ENCODE measurements at places on chromosomes 3 and 15.
A peak's percentile ranks its signal among the peaks of the same experiment; 100 is the strongest.

DNA sequence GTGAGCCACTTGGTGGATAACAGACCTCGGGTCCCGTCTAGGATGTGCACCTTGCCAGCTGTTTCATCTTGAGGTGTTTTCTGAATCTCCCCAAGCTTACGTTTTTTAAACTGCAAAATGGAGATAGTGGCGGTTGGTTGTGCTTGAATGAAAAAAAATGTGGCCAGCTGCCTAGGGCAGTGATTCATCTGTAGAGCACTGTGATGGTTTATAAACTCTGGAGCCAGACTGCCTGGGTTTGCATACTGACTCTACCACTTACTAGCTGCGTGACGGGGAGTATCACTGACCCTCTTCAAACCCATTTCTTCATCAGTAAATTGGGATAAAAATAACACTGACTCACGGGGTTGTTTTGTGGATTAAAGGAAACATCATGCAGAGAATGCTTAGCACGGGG is 159.1 kb downstream of the CHL1 start:
- peak; percentile 28 for DNase-seq

DNA sequence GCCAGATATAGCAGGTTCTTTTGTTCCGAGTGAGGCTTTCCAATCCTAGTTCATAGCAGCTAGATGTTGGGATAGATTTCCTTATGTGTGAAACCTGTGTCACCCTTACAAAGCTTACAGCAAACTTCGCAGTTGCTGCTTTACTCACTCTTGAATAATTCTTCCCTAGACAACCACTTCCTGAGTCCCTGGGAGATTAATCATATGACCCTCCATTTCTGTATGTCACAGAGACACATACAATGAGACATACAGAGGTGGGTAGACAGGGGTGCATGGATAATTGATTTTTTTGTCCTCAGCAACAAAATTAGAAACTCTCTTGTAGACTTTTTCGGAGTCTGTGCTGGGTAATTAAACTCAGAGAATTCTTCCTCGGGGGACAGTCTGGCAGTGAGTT is 163.2 kb downstream of the NSUN3 start:
- DNase-seq: peak; percentile 73

DNA sequence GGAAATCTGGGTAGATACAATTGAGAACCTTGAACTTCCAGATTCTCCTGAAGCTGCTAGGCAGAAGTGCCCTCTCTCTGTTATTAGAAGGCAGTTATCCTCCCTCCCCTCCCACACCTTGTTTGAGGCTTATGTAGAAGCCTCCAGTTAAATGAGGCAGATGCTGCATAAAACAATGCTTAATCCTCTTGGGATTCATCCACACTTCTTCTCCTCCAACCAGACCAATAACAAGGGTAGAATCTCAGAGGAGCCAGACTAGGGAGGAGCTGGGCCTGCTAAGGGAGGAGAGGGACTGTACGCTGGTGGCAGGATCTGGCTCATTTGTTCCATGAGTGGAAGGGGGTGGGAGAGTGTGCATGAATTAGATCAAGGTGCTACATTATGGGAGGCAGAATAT is 88.3 kb upstream of the PRR23C start:
- no peak for DNase-seq

DNA sequence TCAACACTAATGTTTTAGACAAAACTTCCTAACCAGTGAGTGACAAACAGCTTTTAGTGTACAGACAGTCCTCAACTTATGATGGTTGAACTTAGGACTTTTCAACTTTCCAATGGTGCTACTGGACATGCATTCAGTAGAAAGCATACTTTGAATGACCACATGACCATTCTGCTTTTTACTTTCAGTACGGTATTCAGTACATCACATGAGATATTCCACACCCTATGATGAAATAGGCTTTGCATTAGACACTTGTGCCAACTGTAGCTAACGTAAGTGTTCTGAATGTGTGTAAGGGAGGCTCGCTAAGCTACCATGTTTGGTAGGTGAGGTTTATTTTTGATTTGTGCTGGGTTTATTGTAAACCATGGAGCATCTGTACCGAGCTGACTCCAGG is 113.7 kb downstream of the WNT7A start:
- DNase-seq: no peak

DNA sequence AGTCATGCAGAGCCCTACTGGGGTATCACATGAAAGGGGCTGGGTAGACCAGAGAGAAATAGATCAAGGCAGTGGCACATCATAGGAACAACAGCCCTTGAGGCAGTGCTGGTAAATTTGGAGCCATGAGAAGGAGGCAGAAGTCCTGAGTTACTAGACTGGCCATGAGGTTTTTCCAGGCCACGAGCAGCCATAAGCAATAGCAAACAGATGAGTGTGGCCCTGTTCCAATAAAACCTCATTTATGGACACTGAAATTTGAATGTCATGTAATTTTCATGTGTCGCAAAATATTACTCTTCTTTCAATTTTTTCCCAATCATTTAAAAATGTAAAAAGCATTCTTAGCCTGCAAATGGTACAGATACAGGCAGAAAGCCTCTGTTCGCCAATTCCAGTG is 28.1 kb upstream of the LRRN1 start:
- no peak for DNase-seq

DNA sequence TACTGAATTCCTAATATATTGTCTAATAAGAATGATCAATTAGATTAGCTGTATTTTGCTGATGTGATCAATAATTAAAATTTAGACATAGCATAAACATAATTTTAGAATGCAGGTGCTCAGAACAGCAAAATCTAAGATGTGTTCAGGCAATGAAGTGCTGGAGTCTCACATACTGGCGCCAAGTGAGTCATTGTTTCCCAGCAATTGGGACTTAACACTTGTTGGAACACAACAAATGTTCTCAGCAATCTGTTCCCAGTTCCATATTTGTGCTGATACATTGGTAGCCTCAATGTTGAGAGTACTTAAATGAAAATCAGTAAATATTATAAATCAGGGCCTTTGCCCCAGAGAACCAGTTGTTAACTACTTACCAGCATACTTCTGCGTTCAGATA is 619.0 kb downstream of the ROBO1 start:
- peak; percentile 73 for DNase-seq

DNA sequence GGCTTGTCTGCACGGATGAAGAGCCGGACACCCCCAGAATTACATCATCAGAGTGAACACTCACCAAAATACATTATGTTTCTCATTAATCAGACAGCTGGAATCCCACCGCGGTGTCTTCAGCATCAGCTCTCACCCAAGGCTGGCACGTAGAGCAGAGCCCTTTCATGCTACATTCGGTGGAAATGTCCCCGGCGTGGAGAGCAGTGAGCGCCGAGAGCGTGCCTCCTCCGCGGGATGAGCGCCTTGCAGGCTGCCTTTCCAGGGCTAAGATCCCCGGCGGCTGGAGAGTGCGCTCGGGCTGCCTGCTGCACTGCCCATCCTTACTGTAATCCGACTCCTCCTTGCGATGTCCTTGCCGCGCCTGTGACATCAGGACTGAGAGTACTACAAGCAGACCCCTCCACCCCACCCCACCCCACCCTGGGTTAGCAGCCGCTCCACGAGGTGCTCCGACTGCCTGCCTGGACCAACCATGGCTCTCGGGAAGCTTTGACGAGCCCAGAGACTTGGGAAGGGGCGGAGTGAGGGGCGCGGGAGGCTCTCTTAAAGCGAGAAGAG is at the start of gene ZNF385D:
Gene ZNF385D, minus strand, starts transcription at position 380 of the 561 bp plus-strand sequence. Its CDS starts 294 bp downstream, at position 86.
- peak; percentile 34 for DNase-seq

GRCh38 chr15:81896356-81896755 is 149.5 kb downstream of the MEX3B start:
- DNase-seq: no peak

Measured in iris pigment epithelial cell (primary cell).